ENCODE measurements at places on chromosomes 13 and 19. TPM values are rescaled to one million over a fixed set of nuclear protein-coding genes. Genes with fewer than 3 reads are reported as not detected.

KMT5C gene
- 8.0 TPM for total RNA-seq

- DNase-seq: no peak
Observed at GRCh38 chr19:2046046-2046907, 4.8 kb downstream of the MKNK2 start.

KBTBD7 gene
- 6.6 TPM for total RNA-seq

DNA sequence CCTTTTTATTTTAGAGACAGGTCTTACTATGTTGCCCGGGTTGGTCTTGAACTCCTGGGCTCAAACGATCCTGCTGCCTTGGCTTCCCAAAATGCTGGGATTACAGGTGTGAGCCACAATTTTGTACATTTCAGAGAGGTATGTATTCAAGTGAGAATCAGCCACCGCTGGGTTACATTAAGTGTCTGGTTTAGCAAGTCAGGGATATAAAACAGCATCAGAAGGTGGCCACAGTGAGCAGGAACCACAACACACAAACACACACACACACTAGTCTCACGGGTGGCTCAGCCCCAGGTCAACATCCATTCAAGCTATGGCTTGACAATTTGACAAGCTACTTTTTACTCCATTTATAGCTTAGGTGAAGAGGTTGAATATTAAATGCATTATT, 20.2 kb downstream of the KLK5 start:
- no peak for DNase-seq

ZNF616 gene
- 3.0 TPM for total RNA-seq

- DNase-seq: no peak
Observed at GRCh38 chr19:18091217-18091608, 4.5 kb upstream of the IL12RB1 start.

GRCh38 chr19:5271145-5271544, 69.5 kb downstream of the PTPRS start:
- no peak for DNase-seq

- no peak for DNase-seq
Observed at GRCh38 chr19:11792942-11793341, 5.4 kb upstream of the ZNF491 start.

DNA sequence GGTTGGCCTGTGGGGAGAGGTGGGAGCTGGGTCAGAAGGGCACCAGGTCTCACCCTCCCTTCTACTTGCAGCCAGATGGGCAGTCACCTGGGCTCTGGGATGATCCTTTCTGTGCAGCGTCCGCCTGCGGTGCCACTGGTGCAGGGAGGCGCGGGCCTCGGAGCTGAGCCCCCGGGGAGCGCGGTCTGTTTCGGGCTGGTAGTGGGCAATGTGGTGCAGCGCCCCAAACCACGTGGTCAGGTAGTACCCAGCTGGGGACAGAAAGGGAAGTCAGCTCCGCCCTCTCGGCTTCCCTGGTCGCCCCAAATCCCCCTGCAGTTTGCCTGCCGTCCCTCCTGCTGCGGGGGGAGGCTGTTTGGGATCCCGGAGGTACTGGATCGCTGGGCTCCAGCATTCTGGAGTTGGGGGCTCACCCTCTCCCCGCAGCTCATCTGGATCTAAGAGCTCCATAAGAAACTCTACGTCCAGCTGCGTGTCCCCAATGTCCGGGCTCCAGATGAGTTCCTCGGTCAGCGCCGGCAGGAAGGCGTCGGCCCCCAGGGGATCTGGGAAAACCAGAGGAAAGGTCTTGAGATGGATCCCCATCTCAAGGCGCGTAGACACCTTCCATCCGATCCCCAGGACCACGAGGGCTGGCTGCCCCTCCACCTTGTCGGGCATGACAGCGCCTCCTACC, 8.8 kb downstream of the RINL start:
- no peak for DNase-seq

DNA sequence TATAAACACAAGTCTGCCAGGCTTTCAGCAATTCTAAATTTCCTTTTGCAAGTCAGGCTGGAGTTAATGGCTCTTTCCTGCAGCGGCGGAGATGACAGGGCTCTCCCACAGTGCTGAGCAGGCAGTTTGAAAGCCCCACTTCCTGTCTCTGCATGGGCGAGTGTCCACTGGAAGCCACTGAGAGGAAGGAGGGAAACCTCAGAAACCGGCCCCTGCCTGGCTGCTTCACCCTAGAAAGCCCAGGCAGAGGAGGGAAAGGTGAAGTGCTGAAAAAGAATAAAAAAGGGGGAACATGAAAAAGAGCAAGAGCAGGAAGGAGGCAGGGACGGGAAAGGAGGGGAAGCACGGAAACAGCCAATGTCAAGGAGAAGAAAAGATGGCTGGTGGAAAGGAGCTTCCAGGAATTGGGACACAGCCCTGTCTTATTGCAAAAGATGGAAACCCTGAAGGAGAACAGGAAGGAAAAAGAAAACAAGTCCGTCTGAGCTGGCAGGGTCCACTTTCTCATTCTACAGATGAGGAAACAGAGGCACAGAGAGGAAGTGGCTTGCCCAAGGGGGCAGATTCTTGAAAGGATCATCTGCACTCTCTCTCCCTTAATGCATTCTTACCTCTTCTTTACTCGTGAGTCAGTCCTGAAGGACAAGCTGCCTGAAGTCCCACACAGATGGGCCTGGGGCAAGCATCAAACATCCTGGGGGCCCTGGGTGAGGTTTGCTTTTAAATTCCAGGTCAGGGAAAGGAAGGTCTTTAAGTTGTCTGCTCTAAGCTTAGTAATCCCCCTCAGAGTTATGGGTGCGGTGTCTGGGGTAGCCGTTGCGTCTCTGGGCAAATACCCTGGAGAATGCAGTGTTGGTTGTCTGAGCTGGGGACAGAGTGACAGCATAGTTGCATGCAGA, 38.8 kb upstream of the ALOX5AP start:
- no peak for DNase-seq

- DNase-seq: no peak
Observed at GRCh38 chr13:66655847-66656454, 574.2 kb downstream of the PCDH9 start.

PLIN4 gene
- 45.7 TPM for total RNA-seq

DNA sequence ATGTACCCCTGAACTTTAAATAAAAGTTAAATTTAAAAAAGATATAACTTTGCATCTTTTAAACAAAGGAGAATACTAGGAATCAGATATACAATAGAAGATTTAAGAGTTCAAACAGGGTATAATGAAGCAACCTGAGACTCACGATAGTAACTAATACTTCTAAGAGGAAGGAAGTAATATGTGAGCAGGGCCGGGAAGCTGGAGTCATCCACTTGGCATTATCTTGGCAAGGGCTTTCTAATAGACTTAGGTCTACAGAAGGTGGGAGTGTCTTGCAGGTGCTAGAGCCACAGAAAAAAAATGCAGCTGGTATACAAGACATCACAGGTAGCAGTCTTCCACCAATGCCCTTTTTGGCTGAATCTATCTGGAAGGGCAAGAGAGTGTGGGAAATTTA, 231.9 kb downstream of the KCTD12 start:
- DNase-seq: no peak

DNA sequence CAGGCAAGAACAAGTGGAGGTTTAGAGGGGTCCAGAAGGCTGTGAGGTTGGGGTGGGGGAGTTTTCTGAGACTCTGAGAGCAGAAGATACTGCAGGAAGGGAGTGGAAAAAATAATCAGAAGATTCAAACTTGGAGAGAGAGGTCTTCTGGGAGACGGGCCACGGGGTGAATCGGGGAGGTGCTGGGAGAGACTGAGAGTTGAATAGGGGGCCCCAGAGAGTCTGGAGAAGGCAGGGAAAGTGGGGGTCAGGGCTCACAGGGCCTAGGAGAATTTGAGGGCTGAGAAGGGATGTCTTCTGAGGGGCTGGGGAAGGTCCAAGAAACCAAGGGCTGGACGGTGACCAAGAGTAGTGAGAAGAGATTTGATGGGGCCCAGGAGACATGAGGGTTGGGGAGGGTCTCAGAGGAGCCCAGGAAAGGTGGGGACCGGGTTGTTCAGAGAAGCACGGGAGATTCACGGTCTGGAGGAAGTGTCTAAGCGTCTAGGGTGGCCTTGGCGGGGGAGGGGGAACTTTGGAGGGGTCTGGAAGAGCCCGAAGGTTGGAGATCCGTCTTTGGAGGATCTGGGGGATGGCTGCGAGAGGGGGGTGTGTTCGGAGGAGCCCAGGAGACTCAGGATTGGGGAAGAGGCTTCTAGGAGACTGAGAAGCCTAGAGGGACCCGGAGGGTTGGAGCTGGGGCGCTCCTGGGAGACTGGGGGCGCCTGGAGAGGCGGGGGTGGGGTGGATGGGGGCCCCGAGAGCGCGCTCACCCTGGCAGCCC, 1.5 kb downstream of the KCNC3 start:
- DNase-seq: no peak

IGFL4 gene
- not detected for total RNA-seq

PABPC3 gene
- total RNA-seq: under 0.01 TPM

GRCh38 chr19:3108775-3109174, 14.6 kb downstream of the GNA11 start:
- DNase-seq: no peak

DNA sequence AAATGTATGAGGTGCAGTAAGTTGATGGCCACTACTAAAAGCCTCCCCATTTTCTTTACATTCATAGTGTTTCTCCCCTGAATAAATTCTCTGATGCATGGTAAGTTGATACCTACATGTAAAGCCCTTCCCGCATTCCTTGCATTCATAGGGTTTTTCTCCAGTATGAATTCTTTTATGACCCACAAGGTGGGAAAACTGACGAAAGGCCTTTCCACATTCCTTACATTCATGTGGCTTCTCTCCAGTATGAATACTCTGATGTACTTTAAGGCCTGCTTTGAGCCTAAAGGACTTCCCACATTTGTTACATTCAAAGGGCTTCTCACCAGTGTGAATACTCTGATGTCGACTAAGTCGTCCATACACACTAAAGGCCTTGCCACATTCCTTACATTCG, 20.5 kb downstream of the ZNF607 start:
- no peak for DNase-seq

- DNase-seq: no peak
Observed at GRCh38 chr19:17333611-17334413, 843 bp downstream of the ANO8 start.

DNA sequence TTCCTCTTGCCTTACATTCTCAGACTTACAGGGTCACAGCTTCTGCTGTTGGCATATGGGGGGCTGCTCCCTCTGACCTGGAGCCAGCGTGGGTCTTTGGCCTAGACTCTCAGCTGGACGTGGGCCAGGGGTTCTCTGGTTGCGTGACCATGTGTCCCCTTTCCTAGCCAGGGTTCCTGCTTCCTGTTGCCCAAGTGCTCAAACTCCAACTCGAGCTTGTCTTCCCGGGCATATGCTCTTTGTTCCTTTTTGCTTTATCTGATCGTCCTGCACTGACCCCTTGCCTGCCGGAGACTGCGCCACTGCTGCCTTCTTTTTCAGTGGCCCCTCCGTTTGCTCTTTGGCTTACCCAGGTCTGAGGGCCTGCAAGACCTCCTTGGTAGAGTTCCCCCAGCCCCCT, 25.3 kb upstream of the GPR183 start:
- peak; percentile 60 for DNase-seq

- no peak for DNase-seq
Observed at GRCh38 chr13:28137596-28137995, 749 bp upstream of the PAN3 start.

TBXA2R gene
- 5.4 TPM for total RNA-seq

DNA sequence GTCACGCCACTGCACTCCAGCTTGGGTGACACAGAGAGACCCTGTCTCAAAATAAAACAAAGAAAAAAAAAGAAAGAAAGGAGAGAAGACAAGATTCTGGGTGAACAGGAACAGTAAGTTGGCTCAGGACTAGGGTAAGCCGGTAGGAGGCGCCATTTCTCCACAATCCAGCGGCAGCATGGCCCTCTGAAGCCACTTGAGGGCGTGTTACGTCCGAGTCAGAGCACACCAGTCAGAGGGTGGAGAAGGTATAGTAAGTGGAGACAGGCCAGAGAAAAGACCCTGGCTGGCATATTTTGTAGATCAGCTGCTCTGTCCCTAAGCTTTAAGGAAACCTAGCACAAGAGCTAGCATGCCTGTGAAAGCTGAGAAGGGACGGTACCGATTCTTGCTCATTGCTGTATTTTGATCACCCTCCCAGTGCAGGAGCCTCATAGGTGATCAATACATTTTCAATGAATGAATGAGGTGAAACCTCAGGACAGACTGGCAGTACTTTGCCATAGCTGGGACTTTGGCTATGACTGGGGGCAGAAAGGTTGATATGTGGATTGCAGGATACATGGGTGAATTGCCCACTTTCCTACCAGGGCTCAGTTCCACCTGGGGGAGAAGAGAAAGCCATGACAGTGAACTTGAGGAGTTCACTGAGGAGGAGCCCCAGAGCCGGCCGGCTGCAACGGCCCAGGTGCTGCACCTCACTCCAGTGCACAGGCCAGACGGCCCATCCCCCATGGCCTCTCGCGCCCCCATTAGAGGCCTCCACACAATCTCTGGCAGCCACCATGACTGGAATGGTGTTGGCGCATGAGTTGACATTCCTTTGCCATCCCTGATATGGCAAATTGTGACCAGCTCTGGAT, 23.5 kb downstream of the POU2F2 start:
- DNase-seq: no peak

GRCh38 chr19:35123573-35123972, 8.0 kb downstream of the FXYD3 start:
- DNase-seq: no peak

DNA sequence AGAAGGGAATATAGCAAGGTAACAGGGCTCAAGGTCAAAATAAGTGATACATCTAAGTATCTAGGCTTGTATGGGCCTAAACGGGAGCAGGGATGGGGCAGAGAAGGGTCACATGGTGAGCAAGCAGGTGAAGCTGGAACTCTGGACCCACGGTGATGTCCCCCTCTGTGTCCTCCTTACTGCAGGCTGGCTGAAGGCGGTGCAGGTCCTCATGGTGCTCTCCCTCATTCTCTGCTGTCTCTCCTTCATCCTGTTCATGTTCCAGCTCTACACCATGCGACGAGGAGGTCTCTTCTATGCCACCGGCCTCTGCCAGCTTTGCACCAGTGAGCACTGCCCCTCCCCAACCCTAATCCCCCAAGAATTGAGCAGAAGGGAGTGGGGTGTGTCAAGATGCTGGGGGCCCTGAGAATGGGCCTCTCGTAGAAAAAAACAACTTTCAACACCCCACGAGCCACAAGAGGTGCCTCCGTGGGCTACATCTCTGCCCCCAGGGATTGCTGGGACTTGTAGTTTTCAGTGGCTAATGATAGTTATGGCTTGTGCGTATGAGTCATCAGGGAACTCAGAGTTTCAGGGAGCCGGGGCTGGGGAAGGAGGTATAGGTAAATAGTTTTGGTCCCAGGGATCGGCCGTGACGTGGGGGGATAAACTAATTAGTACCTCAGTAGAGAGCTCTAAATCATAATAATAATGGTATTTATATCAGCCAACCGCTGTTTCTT, 4.0 kb downstream of the EMP3 start:
- no peak for DNase-seq

TEX26 gene
- 0.69 TPM for total RNA-seq

OR4F17 gene
- not detected for total RNA-seq

SIGLEC12 gene
- 0.29 TPM for total RNA-seq

- no peak for DNase-seq
Observed at GRCh38 chr13:108049211-108049610, 166.1 kb downstream of the LIG4 start.
